Stimulated activated CD4-positive, alpha-beta T cell treated with anti-CD3 and anti-CD28 coated beads, Interleukin-1b, Interleukin-23, amount 100 ng/mL, for 48 hours (primary cell): ENCODE measurements at places on chromosomes 3 and 15.

DNA sequence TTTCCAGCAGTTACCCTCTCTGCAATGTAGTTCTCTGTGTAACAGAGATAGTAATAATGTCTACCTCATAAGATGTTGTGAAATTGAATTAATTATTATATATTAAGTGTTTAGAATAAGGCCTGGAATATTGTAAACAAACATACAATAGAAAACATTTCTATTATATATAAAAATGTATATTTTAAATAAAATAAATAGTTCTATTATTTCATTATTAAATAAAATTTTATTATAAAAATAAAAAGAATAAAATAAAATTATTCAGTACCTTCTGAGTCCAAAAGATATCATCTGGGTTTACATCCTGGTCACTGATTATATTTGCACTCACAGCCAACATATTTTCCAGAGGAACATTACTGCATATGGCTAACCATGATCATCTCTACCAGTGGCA is 135.4 kb downstream of the LRRC3B start:
- no peak for DNase-seq

DNA sequence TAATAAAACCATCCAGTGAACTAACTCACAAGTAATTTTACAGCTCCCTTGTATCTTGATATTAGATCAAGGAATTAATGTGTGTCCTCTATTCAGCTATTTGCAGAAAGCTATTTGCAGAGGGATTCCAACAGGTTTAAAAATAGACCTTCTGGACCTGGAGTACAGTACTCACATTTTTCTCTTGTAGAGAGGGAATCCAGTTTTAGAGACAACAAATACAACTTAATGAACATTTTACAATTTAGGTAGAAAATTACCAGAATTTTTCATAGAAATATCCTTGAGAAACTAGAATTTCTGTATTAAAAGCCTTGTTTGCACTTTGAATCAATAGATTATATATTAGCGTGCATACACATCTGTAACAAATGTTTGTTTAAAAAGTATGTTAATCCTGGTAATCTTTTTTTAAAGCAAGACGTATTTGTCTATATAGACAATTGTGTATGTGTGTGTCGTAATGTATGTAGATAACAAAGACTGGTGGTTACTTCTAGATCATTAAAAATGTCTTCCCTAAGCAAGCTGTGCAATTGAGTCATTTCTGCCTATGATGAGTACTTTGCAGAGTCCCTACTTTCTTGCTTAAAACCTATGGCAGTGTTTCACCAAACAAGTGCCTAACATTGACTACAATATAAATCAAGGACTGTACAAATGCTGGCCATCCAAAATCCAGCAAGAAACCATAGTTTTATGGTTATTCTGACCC is 57.9 kb downstream of the PPP2R3A start:
- no peak for DNase-seq

DNA sequence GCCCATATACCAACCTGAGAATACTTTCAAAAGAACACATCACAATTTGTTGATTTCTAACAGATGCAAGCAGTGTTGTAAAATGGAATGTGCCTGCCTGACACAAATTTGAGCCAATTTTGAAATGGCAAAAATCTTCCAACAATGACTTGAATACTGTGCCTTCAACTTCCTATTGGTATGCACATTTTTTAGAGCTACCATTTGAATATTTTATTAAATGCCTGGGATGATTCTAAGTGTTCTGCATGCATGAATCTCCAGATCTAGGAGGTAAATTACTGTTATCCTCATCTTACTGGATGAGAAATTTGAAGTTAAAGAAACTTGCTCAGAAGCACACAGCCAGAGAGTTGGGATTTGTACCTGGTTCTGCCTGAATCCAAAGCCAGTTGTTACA is 282.8 kb upstream of the LRRN1 start:
- DNase-seq: no peak

- no peak for DNase-seq
Observed at GRCh38 chr3:194431554-194431953, 32.5 kb upstream of the GP5 start.

DNA sequence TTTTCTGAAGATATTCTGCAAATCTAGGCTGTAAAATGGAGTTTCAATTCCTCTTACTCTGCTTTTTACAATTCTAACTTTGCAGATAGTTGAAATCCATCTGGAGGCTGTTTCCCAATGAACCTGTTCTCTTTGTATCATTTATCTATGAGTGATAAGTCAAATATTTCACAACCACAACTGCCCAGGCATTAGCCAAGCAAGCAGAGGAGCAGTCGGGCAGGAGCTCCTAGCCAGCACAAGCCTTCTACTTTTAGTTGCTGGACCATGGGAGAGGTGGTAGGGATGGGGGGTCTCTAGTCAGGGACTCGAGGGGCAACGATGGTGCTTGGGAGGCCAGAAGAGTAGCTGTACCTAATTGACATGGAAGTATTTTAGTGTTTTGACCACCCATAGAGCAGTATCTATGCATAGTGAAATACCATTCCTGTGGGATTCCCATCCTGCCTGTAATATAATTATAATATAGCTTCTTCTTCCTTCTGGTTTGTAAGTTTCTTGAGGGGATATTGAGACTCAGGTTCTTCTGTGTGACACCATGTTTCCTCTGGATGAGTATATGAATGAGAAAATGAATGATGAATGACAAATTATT is 353.5 kb upstream of the IL12A start:
- DNase-seq: no peak

- DNase-seq: no peak
Observed at GRCh38 chr3:14274999-14275961, 96.7 kb downstream of the LSM3 start.

- DNase-seq: no peak
Observed at GRCh38 chr3:143726727-143727126, 121.5 kb downstream of the SLC9A9 start.

DNA sequence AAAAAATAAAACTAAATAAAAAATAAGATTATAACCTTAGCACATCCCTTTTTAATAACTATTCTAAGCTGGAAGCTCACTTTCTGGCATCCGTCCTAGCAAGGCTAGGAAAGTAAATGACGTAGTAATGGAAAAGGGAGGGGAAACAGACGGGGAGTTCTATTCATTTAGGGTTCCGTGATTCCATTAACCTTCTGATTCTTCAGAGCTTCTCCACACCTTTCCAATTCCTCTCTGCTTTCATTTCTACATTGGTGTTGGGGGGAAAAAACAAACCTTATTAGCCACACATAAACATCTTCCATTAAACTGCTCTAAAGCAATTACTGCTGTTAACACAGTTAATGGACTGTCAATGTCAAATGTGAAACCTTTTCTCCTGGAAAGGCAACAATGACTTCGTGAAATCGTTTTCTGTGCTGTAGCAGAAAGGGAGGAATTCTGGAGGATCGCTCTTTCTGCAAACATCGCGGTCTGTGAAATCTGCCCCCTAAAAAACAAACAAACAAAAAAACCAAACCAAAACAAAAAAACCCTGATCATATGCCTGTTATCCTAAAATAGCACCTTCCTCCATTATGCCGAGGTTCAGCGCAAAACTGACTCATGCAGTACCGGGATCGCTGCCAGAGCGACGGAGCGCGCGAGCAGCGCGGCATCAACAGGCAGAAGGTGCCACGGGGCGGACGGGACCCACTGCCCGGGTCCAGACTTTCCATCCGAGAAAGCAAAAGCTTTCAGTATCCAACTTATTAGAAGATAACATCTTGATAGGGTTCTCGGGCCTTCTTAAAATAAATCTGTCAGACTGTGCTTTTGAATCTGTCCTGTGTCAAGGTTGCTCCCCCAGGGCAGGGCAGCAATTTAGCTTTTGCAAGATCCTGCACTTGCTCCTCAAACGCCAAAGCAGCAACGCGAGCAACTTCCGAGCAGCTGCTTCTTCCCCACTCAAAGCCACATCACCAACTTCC is 156.2 kb downstream of the FGF12 start:
- DNase-seq: peak; percentile 4

GRCh38 chr3:65562447-65562846 is 476.3 kb downstream of the MAGI1 start:
- no peak for DNase-seq

- no peak for DNase-seq
Observed at GRCh38 chr3:17195856-17196604, 311.3 kb downstream of the PLCL2 start.

- DNase-seq: no peak
Observed at GRCh38 chr3:18847583-18848197, 300.6 kb upstream of the KCNH8 start.

DNA sequence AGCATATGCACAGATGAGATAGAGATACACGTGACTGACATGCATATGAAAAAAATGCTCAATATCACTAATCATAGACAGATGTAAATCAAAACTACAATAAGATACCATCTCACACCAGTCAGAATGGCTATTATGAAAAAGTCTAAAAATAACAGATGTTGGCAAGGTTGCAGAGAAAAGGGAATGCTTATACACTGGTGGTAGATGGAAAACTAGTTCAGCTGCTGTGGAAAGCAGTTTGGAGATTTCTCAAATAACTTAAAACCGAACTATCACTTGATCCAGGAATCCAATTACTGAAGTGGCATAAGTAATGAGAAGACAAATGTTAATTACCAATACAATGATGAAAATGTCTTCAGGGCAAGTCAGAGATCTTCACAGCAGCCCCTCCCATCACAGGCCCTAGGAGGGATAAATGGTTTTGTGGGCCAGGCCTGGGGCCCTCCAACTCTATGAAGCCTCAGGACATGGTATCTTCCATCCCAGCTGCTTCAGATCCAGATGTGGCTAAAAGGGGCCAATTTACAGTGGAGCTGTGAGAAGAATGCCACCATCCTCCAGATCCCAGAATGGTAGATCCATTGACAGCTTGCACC is 71.4 kb upstream of the PLSCR4 start:
- no peak for DNase-seq

DNA sequence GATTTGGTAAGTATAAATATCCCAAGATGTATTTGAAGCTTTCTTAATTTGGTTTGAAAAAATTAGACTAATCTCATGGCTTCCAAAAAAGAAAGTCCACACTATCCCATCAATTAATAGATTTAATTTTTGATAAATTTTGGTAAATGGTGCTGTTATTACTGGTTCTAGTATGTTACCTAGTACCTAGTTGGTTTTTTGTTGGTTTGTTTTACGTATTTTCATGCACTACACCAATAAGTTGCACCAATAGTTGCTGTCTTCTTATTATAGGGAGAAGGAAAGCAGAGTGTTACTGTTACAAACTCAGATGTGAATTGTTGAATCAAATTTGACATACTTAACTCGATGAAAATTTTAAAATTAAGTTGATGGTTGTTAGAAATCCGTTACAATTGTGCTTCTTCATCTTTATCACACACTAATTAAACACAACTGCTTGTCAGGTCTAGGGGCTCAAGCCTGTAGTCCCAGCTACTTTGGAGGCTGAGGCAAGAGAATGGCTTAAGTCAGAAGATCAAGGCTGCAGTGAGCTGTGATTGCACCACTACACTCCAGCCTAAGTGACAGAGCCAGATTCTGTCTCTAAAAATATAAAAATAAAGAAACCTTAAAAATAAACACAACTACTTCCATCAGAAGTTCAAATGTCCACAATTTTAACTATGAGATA is 23.1 kb upstream of the MBNL1 start:
- DNase-seq: no peak

DNA sequence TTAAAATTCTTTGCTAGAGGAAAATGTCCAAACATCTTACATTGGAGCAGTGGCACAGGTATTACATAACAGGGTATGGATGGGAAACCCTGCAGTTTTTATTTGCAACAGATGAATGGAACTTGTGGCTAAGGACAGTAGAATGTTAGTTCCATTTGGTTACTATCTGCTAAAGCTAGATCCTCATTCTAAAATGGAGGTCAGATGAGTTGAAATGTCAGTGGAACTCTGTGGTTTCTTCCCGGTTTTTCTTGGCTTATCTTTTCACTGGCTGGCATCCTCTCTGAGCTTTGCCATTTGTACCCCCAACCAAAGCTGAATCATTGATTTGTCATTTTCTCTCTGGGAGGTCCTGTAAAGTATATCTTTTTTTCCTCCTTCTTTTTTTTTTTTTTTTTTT is 68.9 kb downstream of the ARMC8 start:
- DNase-seq: no peak

DNA sequence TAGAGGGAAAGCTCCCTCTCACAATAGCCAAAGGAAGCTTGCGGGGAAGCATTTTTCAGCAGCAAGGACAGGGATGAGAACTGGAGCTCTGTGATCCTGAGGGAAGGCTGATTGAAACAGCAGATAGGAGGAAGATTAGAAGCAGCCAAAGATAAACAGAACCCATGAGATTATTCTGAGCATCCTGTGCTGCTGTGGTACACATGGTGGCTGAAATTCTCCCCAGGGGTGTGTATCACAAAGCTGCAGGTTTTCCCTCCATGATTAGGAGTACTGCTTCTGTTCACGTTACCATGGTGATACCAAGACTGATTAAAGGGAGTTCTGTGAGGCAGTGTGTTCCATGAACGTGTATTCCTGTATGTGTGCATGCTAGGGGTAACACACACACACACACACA is 30.3 kb upstream of the PSMD6 start:
- no peak for DNase-seq

DNA sequence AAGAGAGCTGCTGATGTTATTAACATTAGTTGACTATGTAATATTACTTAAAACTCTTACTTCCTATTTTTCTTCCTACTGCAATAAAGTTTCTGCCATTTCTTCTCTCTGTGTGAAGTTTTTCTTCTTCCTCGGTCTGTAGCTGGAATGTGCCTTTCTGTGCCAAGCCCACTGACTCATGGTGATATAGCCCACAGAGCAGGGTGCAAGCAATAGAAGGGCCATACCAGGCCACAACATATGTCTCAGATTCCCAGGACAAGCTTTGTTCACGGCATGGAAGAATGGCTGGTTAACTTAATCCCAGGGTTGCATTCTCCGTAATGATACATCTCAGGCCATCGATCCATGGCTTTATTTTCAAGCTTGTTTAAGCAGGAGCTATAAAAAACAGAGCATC is 815.3 kb downstream of the TUSC7 start:
- DNase-seq: no peak

DNA sequence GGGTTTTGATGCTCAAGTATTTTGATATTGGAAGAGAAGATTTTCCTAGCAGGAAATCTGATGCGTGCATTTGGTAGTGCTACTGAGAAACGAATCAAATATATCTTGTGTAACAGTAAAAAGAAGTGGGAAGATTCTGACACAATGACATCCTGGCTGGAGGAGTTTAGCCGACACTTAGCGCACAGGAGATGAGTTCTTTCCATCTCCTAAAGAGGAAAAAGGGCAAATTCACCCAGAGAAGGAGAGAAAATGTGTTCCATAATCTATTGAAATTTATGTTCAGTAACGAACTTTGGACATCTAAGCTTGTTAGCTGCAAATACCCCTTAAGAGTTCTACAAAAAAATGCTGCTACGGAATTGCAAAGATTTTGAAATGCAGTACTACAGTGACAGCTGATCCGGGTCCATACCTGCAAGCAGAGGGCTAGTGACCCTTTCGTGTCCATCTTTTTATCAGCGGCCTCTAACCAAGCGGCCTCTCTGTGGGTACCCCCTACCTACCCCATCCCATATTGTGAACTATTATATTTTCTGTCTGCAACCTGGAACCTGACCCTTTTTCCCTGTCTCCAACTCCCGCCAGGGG is 971 bp downstream of the CPOX start:
- no peak for DNase-seq

GRCh38 chr15:89946681-89947299 is 34.0 kb upstream of the ARPIN start:
- DNase-seq: no peak

GRCh38 chr15:77588126-77588525 is 44.6 kb downstream of the LINGO1 start:
- no peak for DNase-seq

GRCh38 chr15:44081026-44082013 is 113.8 kb downstream of the FRMD5 start:
- DNase-seq: no peak

GRCh38 chr3:2375376-2375775 is 276.7 kb downstream of the CNTN4 start:
- DNase-seq: no peak
